ENCODE measurements at places on chromosomes 5 and 9.

- no peak for DNase-seq
These were observed 78.0 kb upstream of the LHFPL2 start for GRCh38 chr5:78726571-78726970.

DNA sequence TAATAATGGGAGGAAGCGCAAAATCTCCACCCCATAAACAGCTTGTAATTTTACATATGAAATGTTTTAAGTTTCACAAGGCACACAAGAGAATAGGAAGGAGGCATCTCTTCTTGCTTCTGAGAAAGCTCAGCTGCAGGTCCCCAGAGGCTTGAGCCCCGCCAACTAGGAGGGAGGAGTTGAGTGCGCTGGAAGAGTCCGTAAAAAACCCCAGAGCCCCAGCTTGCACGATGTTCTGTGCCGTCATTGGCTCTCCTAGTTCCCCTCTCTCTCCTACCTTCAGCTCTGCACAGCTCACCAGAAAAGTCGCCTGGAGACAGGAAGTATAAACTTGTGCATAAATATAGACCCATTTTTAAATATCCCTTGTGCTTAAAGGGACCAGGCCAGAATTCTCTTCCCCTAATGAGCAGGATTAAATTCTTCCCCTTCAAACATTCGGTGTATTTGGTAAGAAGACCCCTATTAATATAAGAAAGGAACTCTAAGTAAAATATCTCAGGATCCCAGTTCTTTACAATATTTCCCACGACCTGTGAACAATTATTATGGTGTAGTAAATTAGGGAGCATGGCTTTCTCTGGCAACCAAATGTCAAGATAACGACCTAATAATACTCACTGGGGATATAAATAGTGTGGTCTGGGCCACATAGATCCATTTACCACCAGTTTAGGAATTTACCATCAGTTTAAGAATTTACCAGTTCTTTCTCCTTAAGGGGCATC lies 13.7 kb downstream of the GLRX start:
- DNase-seq, result peak; percentile 67

GRCh38 chr5:171521679-171522078 lies 102.2 kb downstream of the FGF18 start:
- no peak for DNase-seq

- no peak for DNase-seq
These were observed 19.8 kb downstream of the PALM2AKAP2 start for GRCh38 chr9:109799792-109800191.

DNA sequence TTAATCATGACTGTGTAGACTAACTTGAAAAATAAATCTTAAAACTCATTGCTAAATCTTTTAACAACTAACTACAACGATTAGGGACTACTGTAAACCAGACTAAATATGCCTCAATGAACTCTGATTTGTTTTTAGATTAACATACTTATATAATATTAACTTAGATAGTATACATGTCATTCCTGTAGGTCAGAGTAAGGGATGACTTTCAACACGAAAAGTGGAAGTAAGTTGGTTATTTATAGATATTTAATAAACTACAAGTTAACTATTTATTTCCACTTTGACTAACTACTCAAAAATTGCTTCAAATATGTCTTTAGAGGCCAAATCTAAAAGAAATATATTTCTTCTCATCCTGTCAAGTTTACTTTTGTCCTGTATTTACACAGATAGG lies 795.6 kb downstream of the PTPRD start:
- no peak for DNase-seq

DNA sequence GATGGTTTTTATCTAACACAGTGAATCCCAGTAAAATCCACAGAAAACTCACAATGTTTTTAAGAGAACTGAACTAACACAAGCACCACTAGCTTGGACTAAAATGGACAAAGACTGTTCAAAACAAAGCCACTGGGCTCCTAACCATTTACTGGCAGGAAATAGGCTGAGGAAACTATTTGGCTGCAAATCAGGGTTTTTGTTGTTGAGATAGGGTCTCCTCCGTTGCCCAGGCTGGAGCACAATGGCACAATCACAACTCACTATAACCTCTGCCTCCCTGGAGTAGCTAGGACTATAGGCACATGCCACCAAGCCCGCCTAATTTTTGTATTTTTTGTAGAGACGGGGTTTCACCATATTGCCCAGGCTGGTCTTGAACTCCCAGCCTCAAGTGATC lies 99.7 kb downstream of the THBS4 start:
- no peak for DNase-seq

DNA sequence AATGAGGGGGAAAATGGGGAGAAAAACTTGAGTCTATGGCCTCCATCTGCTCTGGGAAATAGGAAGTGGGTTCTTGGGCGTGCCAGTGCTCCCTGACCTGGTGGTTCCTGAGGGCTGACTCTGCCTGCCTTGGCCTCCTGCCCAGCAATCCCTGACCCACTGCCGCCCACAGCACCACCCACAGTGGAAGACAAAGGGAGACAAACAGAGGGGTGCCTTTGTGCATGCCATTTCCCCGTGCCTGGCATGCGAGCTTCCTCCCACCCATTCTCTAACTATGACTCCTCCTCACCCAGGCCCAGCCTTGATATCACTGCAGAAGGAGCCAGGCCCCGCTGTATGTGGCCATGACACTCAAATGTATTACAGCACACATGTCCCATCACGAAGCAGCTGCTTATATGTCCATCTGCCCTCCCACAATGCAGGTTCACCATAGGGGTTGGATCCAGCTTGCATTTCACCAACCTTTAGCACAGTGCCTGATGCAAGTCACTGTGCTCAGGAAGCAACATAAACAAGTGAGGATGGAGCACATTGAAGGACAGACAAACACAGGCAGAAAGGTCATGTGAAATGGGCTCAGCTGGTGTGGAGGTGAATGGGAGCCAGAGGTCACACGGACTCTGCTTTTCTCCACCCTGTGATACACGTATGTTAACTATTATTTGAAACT lies 84.4 kb downstream of the ADRB2 start:
- no peak for DNase-seq

DNA sequence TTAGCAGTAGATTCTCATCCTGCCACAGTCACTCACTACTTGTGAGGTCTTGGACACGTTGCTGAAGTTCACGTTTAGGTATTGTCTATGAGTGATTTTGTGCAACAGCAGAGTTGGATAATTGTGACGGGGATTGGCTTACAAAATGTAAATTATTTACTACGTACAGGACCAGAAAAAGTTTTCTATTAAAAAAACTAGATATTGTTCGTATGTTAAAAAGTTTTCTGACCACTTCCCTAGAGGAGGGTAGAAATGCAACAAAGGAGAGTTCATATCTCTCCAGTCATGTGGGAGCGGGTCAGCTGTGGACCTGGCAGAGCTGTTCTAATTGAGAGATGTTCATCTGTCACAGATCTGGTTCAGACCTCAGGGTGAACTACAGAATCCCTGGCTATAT lies 976.1 kb upstream of the NUDT12 start:
- no peak for DNase-seq

- DNase-seq, result peak; percentile 45
These were observed 1.6 kb upstream of the SEMA6A start for GRCh38 chr5:116576053-116576713.

GRCh38 chr9:123342247-123342646 lies 13.8 kb upstream of the CRB2 start:
- DNase-seq, result no peak

- no peak for DNase-seq
These were observed 28.5 kb upstream of the UNC5A start for GRCh38 chr5:176781638-176782570.

- no peak for DNase-seq
These were observed 32.8 kb upstream of the PIP5K1B start for GRCh38 chr9:68672215-68672614.

DNA sequence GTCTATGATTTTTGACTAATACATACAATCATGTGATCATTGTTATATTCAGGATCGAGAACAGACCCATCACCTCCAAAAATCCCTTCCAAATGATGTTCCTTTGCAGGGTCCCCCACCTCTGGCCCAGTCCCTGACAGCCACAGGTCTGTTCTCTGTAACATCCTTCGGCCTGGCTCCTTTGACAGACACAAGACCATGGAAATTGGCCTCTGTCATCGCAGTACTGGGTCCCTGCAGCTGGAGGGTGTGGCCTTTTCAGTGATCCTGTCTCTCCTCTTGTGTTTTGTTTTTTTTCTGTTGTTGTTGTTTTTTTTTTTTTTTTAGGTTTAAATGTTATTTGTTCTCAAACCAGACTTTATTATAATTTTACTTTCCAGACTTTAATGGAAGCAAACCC lies 27.4 kb upstream of the ANKRD33B start:
- DNase-seq, result no peak

DNA sequence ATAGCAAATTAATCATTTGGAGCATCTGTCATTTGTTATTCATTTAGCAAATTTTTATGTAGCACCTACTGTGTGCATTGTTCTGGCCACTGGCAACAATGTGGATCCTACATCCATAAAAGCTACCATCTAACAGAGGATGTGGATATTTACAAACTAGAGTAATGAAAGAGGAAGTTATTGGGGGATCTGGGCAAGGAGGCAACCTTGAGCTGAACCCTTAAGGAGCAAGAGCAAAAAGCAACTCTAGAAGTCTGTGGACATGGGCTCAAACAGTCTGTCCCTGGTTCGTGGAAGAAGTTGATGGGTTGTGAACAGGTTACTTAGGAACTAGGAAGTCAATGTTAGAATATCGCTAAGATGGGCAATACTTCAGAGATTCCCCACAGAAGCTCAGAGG lies 259.9 kb downstream of the SYK start:
- no peak for DNase-seq

DNA sequence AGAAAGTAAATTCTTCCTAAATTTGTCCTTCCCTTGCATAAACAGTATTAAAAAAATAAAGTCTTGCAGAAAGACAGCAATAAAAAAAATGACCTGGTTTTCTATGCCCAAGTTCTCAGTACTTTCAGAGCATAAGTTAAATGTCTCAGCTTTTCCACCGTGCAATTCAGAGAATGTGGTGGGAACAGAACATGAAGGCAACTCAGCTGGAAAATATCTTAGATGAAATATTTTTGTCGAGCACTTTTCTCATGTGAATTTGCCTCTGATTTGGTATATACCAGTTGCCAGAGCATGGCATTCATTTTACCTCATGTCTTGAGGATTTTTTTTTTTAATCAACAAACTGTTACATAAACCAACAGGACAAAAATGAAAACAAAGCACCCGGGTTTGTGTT lies 176.1 kb downstream of the CETN3 start:
- no peak for DNase-seq

DNA sequence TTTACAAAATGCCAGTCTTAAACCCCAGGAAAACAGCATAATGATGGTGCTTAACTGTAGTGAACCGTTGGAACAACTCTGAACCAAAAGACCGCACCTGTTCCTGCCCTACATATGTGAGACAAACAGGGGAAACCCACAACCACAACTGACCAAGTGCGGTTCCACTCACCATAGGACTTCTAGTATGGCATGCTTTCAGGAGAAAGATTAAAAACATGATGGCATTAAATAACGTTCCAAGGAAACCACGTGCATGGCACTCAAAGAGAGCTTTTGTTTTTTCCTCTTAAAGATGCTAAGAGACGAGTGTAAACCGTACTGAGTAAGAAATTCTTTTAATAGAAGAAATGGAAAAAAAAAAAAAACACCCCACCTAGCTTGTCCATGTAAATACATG lies 119.8 kb downstream of the SSBP2 start:
- no peak for DNase-seq

DNA sequence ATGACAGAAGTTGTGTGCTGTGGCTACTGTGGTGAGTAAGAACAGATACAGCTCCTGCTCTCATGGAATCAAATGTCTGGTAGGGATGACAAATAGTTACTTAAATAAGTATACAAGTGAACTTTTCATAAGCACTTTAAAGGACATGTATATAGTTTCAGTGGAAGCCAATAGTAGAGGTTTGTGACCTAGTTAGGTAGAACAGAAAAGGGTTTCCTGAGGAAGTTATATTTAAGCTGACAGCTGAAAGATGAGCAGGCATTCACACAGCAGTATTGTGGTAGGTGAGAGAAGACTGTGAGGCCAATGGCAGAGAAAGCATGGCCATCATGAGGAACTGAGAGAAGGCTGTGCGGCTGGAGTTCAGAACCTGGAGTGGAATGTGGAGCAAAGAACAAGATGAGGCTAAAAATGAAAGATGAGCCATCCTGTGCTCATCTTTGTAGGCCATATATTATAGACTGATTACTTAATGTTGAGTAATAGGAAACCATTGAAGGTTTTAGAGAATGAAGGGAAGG lies 15.4 kb downstream of the FAM174A start:
- no peak for DNase-seq

- peak; percentile 42 for DNase-seq
These were observed 7.5 kb downstream of the UNC5A start for GRCh38 chr5:176817841-176818377.

GRCh38 chr5:76600716-76601115 lies 22.5 kb downstream of the F2RL2 start:
- no peak for DNase-seq

GRCh38 chr5:14737291-14737690 lies 72.8 kb downstream of the OTULIN start:
- no peak for DNase-seq

- DNase-seq, result no peak
These were observed 943 bp downstream of the CLTB start for GRCh38 chr5:176415240-176415951.

DNA sequence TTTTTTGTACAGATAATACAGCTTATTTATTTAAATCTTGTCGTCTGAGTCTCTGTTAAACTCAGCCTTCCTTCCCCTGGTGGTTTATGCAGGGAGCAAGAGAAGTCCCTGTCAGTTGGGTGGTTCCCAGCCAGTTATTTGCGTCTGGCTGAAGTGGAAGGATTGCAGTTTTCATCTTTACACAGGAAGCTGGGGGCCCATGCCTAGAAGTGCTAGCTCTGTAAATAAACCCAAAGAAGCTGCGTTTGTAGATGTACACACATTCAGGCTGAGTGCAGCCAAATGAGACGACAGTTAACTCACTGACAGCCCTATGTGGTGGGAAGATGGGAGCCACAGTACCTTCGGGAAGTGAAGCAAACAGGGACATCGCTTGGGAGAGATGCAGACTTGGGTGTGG lies 122.1 kb downstream of the SAXO1 start:
- no peak for DNase-seq

DNA sequence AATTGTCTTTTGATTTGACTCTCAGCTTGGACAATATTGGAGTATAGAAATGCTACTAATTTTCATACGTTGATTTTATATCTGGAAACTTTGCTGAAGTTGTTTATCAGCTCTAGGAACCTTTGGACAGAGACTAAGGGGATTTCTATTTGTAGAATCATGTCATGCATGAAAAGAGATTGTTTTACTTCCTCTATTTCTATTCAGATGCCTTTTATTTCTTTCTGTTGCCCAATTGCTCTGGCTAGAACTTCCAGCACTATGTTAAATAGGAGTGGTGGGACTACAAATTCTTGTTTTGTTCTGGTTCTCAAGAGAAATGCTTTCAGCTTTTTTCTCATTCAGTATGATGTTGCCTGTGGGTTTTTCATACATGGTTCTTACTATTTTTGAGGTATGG lies 112.8 kb upstream of the CDH12 start:
- no peak for DNase-seq

GRCh38 chr5:19751326-19751725 lies 236.7 kb downstream of the CDH18 start:
- DNase-seq, result no peak

All from dorsolateral prefrontal cortex (tissue), 122 donors.